ENCODE measurements at places on chromosomes 11 and 22.

- DNase-seq = no peak
Observed at GRCh38 chr22:24723111-24723510, 51.4 kb downstream of the PIWIL3 start.

GRCh38 chr22:31046539-31047226 is 34.4 kb upstream of the SMTN start:
- DNase-seq = peak; percentile 41

DNA sequence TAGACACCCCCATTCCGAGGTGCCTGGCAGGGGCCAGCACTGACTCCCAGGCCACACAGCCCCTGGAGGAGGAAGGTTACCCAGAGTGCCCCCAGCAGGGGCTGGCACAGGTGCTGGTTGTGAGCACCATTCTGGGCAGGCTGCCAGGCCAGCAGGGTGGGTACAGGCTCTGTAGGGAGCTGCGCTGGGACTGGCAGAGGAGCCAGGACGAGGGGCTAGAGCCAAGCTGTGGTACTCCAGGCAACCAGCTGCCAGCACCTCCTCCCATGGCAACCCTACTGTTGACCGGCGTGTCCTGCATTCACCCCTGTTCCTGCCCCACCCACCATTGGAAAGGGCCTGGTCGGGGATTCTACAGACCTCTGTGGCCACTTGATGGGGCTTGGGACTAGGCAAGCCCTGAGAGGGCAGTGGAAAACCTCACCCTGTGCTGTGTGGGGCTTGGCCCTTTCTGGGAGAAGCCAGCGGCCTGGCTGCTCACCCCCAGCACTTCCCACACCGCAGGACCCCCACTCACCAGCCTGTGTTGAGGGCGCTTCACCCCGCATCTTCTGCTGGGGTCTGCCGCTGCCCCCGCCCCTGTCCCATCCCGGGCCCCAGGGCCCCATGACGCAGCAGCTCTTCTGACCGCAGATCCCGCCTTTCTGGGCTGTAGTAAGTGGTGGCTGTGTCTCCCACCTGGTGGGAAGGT is 1.9 kb downstream of the CLDN5 start:
- DNase-seq = peak; percentile 37

DNA sequence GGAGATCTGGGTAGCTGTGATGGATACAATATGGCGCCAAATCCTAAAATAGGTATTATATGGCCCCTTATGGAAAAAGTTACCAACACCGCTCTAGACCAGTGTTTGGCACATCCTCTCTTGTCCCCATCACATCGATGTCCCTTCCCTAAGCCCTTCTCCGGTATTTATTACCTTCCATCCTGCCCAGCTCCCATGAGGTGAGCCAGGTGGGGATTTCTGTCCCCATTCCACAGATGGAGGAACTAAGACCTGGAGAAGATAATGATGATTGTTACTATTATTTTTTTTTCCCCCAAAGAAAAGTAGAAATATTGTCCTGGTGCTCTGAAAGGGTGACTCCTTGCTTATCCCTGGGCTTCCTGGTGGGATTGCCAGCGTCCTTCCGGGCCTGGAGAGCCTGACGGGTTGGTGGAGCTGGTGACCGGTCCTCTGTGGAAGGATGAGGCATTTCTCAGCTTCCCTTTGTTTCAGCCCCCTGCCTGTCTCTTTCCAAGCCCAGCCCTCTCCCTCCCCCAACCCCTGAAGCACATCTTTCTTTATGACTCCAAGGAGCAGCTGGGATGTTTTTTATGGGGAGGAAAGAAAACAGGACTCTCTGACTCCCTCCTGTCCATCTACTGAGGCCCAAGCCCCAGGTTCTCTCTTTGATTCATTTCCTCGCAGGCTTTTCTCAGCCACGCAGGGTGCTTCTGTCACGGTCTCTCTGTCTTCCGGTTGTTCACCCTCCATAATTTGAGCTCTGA is 65.4 kb downstream of the TP53I11 start:
- DNase-seq = no peak

GRCh38 chr11:114938799-114939198 is 260.5 kb downstream of the NXPE2 start:
- no peak for DNase-seq

GRCh38 chr22:42646569-42647525 is 2.3 kb downstream of the CYB5R3 start:
- DNase-seq = peak; percentile 77
